Stimulated activated CD4-positive, alpha-beta T cell treated with anti-CD3 and anti-CD28 coated beads, Interleukin-1b, Interleukin-23, amount 100 ng/mL, for 24 hours (primary cell): ENCODE measurements at places on chromosomes 4 and X.

DNA sequence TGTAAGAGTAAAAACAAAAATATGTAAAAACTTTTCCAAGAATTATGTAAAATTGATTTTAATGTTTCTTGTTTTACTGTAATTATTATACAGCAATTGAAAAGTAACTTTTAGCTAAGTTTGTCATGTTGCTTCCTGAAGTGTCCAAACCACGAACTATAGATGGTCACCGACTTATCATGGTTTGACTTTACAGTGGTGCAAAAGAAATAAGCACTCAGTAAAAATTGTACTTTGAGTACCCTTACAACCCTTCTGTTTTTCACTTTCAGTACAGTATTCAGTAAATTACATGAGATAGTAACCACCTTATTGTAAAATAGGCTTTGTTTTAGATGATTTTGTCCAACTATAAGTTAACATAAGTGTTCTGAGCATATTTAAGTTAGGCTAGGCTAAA is 93.8 kb downstream of the SLC10A6 start:
- DNase-seq: no peak

GRCh38 chr4:133161570-133162295 is 12.6 kb downstream of the PCDH10 start:
- DNase-seq: no peak

DNA sequence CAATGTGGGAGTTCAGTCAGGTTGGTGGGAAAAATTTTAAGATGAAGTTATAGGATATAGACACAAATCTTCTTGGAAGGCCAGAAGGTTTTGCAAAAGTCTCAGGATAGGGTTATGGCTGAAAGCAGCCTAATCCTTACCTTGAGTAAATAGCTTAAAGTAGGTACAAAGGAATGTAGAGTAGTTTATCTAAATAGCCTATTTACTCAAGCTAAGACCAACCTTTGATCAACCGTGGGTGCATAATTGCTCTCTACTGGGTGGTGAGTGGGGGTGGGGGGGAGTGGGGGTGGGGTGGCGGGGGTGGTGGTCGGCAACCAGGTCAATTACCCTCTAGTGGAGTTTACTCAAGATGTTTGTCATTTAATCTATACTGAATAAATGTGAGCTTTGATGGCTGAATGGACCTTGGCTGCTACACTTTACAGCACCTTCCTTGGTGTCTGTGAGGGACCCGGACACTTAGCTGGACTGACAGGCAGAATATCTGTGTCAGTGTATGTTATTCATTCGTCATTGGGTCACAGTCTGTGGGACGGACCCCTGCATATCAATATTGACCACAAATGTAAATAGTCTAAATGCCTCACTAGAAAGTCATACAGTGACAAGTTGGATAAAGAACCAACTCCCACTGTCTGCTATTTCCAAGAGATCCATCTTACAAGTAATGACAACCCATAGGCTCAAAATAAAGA is 545.7 kb upstream of the PABPC4L start:
- no peak for DNase-seq

GRCh38 chrX:155673338-155673737 is 60.6 kb upstream of the TMLHE start:
- no peak for DNase-seq

DNA sequence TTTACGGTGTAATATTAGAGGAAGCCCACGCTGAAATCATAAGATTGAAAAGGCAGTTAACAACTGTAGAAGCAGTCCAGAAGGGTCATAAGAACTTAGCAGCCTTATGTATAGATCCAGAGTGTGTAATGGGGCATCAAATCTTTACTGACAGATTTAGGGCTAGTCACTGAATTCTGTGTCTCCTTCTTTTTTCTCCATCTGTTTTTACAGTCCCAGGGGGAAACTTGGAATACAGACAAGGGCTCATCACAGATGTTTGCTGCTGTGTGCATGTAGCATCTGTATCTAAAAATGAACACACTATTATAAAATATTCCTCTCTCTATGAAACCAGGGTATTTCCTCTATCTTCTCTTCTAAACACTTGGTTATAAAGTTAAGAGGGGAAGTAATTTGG is 43.9 kb downstream of the CYSLTR1 start:
- no peak for DNase-seq

GRCh38 chr4:89024051-89024675 is 32.8 kb downstream of the FAM13A start:
- peak; percentile 12 for DNase-seq
